Mesangial cell (primary cell): ENCODE measurements at places on chromosomes 2 and 18. TPM values are rescaled to one million over a fixed set of nuclear protein-coding genes. Genes with fewer than 3 reads are reported as not detected.

Gene PROM2
- total RNA-seq, result under 0.01 and 1.0 TPM in 2 replicates

Gene RTP5
- total RNA-seq, result not detected in 2 replicates

Gene AOX1
- 1.5 and 9.3 TPM in 2 replicates for total RNA-seq

Gene FBXO15
- total RNA-seq, result 0.76 and 0.98 TPM in 2 replicates

Gene SCN9A
- total RNA-seq, result 1.8 and 11.0 TPM in 2 replicates

Gene TCF7L1
- total RNA-seq, result 2.2 and 2.4 TPM in 2 replicates
